Activated naive CD8-positive, alpha-beta T cell treated with anti-CD3 and anti-CD28 coated beads, Interleukin-2, amount 10 ng/mL, durations not matched to agents 7 days and 5 days (primary cell): ENCODE measurements at places on chromosomes 2 and 18.
A peak's percentile ranks its signal among the peaks of the same experiment; 100 is the strongest.

DNA sequence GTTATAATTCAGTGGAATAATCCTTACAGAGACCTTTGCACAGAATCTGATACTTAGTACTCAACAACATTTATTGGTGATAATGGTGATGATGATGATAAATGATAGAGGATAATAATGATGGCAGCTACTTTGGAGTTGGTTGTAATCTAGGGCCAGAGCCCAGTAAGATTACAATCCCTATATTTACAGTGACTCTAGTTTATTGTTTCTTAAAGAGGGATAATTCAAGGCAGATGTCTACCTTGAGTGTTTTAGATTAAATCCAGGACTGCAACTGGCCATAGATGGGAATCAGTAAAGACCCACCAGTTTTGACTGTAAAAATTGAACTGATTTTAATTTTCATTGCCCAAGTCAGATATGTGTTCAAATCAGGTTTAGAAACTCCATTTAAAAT is 813.9 kb upstream of the CNTNAP5 start:
- no peak for DNase-seq

- DNase-seq: no peak
Measured at GRCh38 chr2:5914811-5915611, 222.8 kb downstream of the SOX11 start.

GRCh38 chr2:47601568-47601967 is 181.4 kb upstream of the MSH6 start:
- DNase-seq: no peak

DNA sequence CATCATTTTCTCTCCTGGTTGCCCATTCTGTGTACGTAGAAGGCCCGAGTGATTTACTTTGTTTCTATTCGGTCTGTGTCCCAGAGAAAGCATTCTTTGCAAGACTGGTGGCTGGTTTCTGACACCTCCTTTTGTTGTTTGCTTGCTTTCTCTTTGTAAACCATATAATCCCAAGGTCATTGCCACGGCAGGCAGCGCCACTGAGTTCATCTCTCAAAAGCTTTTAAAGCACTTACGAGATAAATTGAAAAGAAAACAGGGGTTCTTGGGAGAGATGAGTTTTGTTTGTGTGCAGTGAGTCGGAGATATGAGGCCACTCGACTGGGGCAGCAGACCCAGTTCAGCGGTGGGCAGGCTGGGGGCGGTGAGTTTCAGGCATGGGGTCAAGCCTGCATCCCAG is 137.6 kb downstream of the NCK2 start:
- DNase-seq: no peak

DNA sequence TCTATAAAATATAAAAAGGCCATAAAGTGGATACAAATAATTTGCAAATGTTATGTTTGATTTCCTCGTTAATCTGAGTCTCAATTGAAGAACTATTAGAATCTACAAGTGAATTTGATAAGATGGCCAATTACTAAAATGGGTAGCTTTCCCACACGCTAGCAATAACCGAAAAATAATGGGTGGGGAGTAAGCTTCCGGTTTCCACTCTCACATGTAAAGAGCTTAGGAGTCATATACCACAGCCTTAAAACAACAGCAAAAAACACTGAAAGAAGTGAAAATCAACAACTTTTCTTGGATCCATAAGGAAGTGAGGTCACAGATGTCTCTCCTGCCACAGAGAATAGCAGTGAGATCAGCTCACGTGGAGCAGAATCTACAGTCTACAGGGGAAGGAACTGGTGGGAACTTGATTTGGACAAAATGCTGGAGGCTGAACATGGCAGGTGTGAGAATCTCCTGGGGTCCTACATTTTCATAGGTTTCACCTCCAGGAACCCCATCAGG is 18.6 kb downstream of the THAP4 start:
- no peak for DNase-seq

DNA sequence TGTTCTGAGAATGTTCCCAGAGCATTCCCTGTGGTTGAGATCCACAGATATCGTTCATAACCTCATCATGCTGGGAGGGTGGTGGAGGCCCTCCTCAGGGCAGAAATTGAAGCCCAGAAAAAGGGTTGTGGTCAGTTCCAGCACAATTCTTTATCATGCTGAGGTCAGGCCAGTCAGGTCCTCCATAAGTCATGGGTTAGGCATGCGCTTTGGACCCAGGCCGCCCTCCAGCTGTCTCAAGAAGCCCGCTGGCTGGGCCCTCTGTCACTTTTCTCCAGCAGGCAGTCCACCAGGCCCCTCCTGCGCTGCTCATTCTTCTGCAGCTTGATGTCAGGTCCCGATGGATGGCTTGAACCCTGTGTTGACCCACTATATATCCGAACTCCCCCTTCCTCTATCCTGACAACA is 151.1 kb upstream of the NT5C1B start:
- no peak for DNase-seq

- no peak for DNase-seq
Measured at GRCh38 chr2:181807526-181807925, 84.0 kb upstream of the ITPRID2 start.

GRCh38 chr2:237774811-237775553 is 23.6 kb upstream of the RBM44 start:
- DNase-seq: peak; percentile 42

GRCh38 chr2:73243884-73244570 is 9.9 kb downstream of the CCT7 start:
- DNase-seq: no peak

DNA sequence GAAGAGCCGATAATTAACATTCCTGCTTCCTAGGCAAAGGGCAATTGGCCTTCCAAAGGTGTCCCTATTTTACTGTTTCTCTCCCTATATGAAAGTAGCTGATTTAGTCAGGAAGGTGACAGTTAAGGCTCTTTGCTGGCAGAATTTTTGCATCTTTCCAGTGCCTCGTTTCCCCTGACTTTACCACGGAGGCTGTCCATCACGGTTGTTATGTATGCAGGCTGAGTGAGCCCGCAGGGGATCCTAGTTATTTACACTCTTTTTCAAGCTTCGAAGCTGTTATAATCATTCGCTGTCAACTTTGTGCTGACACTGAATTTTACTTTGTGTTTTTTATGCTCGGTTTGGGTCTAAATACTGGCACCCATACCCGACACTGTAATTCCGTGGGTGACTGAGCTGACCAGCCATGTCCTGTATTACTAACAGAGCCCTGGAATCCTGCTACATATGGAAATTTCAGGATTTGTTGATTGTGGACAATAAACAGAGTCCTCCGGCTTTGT is 713.8 kb upstream of the FANCL start:
- DNase-seq: no peak

DNA sequence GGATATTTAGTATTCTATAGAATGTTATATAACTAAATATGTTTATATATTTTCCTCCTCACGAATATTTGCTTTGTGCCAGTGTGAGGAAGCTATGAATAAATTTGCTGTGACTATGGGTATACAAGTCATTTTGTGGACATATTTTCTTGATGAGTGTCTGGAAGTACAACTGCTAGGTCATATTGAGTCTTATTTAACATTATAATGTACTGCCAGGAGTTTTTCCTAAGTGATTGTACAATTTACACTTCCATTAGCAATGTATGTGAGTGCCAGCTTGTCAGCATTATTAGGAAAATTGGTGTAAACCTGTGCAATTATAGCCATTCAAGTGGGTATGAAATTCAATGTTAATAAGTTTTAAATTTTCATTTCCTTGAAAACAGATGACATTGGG is 1328.9 kb upstream of the TMEFF2 start:
- DNase-seq: no peak

GRCh38 chr2:85547859-85548607 is 9.1 kb downstream of the MAT2A start:
- no peak for DNase-seq
